ENCODE measurements at places on chromosomes 4 and X.

- DNase-seq: no peak
Measured at GRCh38 chr4:73142995-73143547, 73.6 kb upstream of the COX18 start.

GRCh38 chrX:21509912-21510311, 135.7 kb downstream of the CNKSR2 start:
- no peak for DNase-seq

GRCh38 chr4:87527431-87528220, 1.6 kb downstream of the SPARCL1 start:
- DNase-seq: no peak

DNA sequence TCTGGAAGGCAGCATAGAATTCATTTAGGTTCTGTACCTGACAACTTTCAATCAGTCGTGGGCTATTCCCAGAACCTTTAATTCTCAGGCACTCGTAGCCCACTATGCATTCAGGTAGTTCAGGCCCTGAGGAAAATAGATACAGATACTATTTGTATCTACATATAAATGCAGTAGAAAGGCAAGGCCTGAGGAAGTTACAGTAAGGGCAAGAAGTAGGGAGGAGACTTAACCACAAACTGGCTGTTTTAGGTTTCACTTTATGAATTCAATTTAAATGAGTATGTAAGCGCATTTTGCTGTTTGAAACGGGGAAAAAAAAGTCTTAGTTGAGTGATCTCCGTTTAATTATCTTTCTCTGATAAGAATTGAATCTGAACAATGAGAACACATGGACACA, 529.4 kb upstream of the ATOH1 start:
- DNase-seq: no peak

DNA sequence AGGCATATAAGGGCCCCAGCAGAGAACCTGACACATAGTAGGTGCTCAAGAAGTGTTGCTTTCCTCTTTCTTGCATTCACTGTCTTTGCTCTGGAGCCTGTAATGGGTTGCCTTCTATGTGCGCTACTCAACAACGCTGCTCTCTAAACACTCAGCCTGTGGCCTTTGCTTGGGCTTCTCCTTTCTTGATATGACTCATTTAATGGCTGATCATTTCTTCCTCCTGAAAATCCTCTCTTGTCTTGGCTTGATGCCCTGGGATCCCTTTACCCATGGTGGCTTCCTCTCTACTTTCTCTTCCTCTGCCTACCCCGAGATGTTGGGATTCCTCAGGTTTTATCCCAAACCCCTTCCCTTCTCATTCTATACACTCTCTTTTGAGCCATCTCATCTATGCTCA, 19.9 kb upstream of the PJA1 start:
- no peak for DNase-seq

All from stimulated activated CD4-positive, alpha-beta T cell treated with anti-CD3 and anti-CD28 coated beads, Interleukin-4, amount 100 ng/mL, for 4 hours (primary cell).